Activated CD8-positive, alpha-beta memory T cell treated with anti-CD3 and anti-CD28 coated beads for 1 hour (primary cell): ENCODE measurements at places on chromosomes 3 and 15.

GRCh38 chr3:63349583-63350573, 71.8 kb downstream of the SYNPR start:
- no peak for DNase-seq

- DNase-seq: no peak
These were observed 212.3 kb downstream of the FGF12 start for GRCh38 chr3:192514754-192515663.

GRCh38 chr3:115843206-115843605, 219.9 kb downstream of the GAP43 start:
- DNase-seq: no peak

- DNase-seq: no peak
These were observed 455.0 kb upstream of the THBS1 start for GRCh38 chr15:39125904-39126303.

- no peak for DNase-seq
These were observed 340.2 kb upstream of the ADAMTS9 start for GRCh38 chr3:65028024-65028423.

- DNase-seq: no peak
These were observed 74.1 kb downstream of the SLCO3A1 start for GRCh38 chr15:91927585-91927984.

DNA sequence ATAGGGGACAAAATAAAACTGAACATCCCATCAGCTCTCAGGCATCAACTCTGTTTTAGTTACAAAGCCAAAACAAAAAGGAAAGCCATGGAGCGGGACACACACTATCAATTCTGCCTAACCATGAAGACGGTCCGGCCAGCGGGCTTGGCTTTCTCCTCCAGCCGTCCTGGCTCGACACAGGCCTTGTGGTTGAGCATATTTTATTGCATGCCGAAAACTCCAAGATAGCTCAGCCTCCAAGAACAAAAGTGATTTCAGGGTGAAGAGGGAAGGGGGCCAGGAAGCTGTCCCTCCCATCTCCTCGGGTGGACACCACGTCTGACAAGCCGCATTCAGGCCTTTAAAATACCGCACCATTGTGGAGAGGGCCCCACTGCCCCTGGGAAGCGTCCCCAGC, 31.2 kb downstream of the WNT5A start:
- DNase-seq: no peak
